Effector CD4-positive, alpha-beta T cell (primary cell): ENCODE measurements at places on chromosomes 16 and 17.
A peak's percentile ranks its signal among the peaks of the same experiment; 100 is the strongest.

GRCh38 chr16:88652762-88653063, 1.9 kb upstream of the CYBA start:
- no peak for DNase-seq

- no peak for DNase-seq
Observed at GRCh38 chr17:5509482-5509881, 23.1 kb downstream of the MIS12 start.

GRCh38 chr16:73545290-73545689, 497.4 kb upstream of the ZFHX3 start:
- DNase-seq, result no peak

DNA sequence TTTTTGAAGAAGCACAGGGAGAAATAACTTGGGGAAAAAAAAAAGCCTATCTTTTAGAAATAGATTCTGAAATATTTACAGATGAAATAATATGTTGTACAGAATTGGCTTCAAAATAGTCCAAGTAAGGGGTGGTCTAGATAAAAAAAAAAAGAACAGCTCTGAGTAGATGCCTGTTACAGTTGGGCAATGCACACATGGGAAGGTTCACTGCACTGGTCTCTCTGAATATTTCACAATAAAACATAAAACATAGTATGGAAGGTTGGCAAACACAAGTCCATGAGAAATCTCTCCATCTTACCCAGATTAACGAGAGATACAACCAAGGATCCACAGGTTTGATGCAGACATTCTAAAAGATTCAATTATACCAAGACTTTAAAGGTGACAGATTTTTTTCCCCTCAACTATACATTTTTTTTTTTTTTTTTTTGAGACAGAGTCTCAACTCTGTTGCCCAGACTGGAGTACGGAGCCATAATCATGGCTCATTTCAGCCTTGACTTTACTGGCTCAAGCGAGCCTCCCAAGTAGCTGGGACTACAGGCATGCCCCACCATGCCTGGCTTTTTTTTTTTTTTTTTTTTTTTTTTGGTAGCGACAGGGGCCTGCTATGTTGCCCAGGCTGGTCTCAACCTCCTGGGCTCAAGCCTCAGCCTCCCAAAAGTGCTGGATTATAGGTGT, 58.0 kb downstream of the KANSL1 start:
- no peak for DNase-seq

DNA sequence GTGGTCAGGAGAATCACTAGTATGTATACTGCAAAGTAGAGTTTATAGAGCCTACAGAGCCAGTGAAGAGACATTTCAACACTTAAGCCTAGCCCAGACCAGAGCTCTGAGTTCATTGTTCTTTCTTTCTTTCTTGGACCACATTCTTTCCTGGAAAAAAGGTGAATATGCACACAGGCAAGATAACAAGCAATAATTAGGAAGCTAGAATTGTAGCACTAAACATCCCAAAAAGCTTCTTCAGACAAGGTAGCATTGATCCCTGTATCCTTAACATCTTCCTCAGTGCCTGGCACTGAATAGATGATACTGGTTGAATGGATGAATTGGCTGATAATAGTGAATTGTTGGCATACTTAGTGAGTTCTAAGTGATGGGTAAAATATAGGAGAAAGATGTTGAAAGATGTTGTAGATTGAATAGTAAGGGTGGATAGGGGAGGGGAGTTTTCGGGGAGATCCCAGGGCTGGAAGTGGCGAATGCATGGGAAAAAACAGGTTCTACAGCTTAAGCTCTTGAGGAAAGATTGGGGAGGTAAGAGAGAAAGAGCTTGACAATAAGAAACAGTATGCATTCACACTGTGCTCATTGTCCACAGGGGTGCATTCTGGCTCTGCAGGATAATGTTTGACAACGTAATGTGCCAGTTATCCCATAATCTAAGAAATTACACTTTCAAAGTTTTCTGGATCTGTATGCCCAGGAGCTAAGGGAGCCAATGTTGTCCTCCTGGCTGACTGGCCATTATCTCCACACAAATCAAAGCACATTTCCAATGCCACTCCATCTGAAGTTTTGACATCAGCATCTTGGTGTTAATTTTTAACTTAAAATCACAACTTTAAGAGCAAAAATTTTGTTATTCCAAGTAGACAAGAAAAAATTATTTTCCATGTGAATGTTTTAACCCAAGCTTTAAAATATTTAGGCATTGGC, 35.6 kb downstream of the TUBD1 start:
- DNase-seq, result no peak

GRCh38 chr17:35038453-35038852, 25.1 kb downstream of the RFFL start:
- no peak for DNase-seq

DNA sequence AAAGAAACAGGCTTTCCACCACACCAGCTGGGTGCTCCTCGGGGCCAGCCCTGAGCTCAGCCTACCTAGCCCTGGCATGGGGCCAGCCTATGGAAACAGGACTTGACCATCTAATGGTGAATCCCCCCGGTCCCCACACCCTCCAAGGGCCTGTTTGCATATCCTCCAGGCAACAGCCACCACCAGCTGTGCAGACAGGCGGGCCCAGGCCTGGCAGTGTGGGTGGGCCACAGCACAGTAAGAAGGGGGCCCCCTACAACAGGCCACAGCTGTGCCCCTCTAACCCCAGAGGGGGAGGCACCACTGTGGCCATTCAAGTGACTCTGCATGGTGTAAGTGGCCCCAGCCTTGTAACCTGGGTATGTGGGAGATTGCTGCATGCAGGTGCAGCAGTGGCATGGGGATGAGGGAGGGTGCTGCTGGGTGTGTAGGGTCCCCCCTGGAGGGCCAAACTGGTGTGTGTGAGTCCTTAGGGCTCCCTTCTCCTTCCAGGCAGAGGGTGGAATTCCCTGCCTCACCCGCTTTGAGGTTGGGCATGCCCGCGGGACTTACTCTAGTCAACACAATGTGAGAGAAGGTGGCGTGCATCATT, 148.2 kb downstream of the C16orf78 start:
- no peak for DNase-seq

- no peak for DNase-seq
Observed at GRCh38 chr17:17739388-17740066, 58.3 kb downstream of the RAI1 start.

GRCh38 chr16:85902366-85903155, 3.6 kb downstream of the IRF8 start:
- DNase-seq, result no peak

DNA sequence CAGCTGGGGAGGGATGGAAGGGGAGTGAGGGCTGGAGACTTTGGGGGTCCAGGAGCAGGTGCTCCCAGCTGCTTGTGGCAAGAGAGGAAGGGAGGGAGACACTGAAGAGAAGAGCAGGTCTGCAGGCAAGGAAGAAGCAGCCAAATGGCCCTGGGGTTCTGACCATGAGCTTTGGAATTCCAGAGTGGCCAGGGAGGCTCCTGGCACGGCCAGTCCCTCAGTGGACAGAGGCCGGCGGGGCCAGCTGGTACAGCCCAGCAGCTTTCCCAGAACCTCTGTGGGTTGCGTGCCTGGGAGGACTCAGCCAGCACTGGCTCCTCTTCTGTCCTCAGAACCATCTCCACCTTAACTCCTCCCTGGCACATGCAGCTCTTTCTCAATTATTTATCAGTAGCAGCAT, 233.0 kb downstream of the MSI2 start:
- no peak for DNase-seq

GRCh38 chr16:87945351-87946042, 5.7 kb upstream of the BANP start:
- no peak for DNase-seq

- no peak for DNase-seq
Observed at GRCh38 chr17:65131946-65132345, 5.2 kb upstream of the RGS9 start.

GRCh38 chr17:11855306-11855705, 142.0 kb downstream of the ZNF18 start:
- DNase-seq, result no peak

GRCh38 chr16:53559270-53559951, 56.4 kb upstream of the AKTIP start:
- DNase-seq, result no peak

- DNase-seq, result no peak
Observed at GRCh38 chr17:78962345-78962983, 17.3 kb downstream of the LGALS3BP start.

GRCh38 chr16:66894948-66895688, 14.8 kb downstream of the PDP2 start:
- peak; percentile 38 for DNase-seq

- DNase-seq, result no peak
Observed at GRCh38 chr17:19614900-19615299, 33.7 kb upstream of the ALDH3A2 start.

DNA sequence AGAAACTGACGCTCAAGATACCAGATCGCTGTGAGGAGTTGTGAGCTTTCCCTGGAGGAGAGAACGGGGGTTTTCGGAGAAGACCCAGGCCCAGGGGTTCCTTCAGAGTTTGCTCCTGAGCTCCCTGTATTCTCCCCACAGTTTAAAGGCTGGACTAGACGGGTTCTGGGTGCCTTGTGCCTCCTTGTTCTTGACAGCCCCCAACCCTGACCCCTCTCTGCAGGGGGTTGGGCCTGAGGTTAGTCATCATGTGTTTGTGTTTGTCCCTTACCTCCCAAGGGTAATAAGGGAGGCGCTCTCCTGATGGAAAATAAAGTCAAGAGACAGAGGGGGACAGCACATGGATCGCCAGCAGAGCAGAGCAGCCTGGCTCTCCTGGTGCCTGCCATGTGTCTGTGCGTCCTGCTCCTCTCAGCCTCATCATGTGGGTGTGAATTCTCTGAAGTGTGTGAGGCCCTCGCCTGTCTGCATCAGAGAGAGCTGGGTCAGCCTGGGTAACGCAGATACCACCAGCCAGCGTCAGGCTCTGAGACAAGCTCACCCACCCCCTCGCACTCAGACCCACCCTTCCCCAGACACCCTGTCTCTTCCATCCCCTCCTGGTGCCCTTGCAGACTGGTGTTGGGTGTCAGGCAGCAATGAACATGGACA, 8.7 kb downstream of the HEXIM2 start:
- no peak for DNase-seq

GRCh38 chr17:784143-784542, 2.0 kb downstream of the MRM3 start:
- DNase-seq, result no peak

DNA sequence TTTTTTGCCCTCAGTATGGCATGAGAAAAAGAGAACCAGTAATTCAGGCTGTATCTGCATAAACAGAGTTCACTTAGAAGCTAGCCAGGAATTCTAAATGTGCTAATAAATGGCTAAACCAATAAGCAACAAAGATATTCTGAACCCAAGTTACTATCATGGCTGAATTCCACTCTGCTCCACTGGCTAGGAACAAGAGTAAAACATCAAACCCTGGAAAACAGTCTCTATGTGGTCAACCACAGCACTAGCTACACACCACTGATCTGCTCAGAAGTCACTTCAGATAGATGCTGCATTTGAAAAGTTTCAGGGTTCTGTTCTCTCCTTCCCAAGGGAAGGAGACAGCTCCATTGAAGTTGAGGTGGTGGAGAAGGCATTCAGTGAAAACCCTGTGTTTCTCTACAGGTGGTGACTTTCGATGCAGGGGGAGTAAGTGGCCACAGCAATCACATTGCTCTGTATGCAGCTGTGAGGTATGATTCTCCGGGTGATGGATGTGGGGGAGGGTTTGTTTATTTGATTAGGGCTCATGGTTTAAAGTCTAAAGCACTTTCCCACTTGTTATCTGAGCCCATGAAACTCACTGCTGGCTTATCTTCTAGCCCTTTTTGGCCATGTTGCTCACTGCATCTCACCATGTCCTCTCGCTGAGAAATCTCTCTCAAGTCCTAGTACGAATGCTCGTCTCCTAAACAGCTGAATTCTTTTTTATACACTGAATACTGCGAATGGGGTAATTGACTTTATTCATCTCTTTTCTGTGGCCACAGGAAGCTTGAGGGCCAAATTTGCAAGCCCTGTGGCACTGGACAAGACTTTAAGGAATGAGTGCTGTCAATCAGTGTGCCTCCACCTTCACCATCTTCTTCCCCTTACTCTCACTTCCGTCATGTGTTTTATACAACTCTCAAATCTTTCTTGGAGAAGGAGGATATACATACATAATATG, 39.9 kb downstream of the CENPV start:
- DNase-seq, result no peak

- no peak for DNase-seq
Observed at GRCh38 chr17:67773246-67773645, 52.1 kb upstream of the BPTF start.

DNA sequence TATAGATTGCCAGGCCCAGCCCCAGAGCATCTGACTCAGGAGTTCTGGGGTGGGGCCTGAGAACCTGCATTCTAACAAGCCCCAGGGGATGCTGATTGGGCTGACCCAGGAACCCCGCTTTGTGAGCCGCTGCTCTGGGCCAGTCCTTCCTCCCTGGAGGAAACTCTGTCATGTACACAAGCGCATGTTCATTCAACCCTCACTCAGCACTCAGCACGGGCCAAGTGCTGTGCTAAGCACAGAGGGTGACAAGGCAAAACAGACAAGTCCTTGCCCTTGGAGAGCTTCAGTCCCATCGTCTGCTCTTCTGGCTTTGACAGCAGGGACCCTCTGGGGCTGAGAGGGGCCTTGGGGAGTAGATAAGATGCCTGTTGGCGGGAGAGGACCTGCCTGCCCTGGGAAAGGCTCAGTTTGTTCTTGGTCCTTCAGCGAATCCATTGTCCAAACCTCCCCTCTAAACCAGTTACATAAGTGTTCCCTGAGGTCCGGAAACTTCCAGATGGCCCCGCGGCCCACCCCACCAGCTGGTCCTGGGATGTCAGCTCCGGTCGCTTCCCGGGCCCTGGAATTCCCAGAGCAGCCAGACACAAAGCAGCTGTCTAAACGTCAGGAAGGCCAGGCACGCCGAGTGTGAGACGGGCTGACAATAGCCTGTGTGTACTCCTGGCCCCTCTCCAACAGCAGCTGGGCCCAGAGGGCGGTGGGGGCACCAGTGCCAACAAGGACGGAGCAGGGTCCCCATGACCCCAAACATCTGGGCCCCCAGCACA, 88.8 kb downstream of the ZDHHC7 start:
- DNase-seq, result no peak

GRCh38 chr16:11233727-11234376, 22.2 kb downstream of the SOCS1 start:
- peak; percentile 33 for DNase-seq

DNA sequence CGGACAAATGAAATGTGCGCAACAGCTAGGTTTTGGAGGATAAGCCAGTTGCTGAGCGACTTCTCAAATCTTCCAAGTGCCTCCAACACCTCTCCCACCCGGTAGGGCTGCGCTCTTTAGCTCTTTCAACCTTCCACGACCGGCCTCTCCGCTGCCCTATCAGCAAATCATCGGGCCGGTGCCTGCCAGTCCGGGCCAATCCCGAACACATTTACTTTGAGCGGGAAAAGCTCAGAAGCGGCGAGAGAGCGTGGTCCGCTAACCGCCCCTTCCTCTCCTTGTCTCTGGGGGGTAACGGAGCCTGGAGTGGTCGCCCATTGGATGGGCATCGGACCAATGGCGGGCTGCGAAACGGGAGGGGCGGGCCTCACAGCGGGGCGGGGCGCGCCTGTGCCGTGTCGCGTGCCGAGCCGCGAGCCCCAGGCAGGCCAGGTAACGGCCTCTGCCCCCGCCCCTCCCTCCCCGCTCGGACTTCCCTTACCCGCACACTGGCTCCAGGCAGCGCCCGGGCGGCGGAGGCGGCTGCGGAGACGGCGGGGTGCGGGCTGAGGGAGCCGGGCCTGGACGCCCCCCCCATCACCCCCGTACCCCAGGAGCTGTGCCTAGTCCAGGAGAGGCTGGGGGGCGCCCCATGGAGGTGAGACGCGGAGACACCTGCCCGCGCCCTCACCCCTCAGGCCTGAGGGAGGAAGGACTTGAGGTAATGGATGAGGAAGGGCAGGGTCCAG, at the start of gene MEIOC:
Gene MEIOC (plus strand): TSS at position 486 of the 728 bp plus-strand sequence. CDS start 146 bp downstream, at position 632.
- no peak for DNase-seq

- no peak for DNase-seq
Observed at GRCh38 chr17:46158323-46159296, 34.6 kb downstream of the KANSL1 start.

GRCh38 chr17:9023392-9024218, 2.3 kb downstream of the NTN1 start:
- DNase-seq, result no peak
